ENCODE measurements at places on chromosomes 12 and 14.

DNA sequence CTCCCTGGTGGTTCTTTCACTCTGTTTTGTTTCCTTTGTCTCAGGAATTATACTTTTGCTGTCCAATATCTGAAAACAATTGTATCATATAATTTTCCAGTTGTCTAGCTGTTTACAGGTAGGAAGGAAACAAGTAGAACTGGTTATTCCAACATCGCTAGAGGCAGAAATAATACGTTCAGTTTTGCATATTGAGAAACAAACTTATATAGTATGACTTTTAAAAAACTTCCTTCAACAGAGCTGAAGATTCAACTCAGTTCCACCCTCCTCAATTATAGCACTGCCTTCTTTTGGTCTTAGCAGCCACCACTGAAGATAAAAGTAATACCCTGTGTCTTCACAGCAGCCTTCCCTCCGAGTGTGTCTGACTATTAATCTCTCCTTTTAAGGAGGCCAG is 214.3 kb downstream of the EFCAB11 start:
- no peak for DNase-seq

GRCh38 chr12:65510584-65511050 is 232.1 kb downstream of the MSRB3 start:
- DNase-seq: no peak

- DNase-seq: no peak
Observed at GRCh38 chr12:113462998-113463745, 8.5 kb downstream of the LHX5 start.

GRCh38 chr12:27246774-27247173 is 2.7 kb downstream of the STK38L start:
- DNase-seq: peak; percentile 17

GRCh38 chr14:99260587-99261551 is 11.1 kb downstream of the BCL11B start:
- peak; percentile 53 for DNase-seq

- no peak for DNase-seq
Observed at GRCh38 chr12:16881986-16882570, 276.1 kb upstream of the LMO3 start.

DNA sequence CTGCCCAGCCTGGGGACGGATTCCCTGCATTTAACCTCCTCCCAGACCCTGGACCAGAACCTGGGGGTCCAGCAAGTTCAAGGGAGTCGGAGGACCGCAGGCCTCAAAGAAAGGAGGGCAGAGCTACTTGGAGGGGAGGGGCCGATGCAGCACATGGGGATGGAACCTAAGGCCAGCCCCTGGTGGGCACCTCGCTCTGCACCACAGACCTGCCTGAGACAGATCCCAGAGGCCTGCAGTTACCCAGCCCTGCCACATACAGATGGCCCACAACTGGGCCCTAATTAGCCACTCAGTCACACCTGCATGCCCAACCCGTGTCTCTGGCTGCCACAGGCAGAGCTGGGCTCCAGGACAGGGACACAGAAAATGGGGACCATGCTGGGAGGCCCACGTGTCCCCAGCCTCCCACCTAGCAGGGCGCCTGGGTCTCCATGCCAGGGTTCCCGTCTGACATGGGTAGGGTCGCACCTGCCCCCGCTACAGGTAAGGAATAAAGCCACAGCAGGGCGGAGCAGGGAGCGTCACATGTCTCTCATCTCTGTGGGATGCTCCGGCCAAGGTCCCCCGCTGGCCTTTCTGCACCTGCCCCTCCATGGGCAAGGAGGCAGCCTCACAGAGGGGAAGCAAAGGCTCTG is 16.7 kb downstream of the AKT1 start:
- no peak for DNase-seq

DNA sequence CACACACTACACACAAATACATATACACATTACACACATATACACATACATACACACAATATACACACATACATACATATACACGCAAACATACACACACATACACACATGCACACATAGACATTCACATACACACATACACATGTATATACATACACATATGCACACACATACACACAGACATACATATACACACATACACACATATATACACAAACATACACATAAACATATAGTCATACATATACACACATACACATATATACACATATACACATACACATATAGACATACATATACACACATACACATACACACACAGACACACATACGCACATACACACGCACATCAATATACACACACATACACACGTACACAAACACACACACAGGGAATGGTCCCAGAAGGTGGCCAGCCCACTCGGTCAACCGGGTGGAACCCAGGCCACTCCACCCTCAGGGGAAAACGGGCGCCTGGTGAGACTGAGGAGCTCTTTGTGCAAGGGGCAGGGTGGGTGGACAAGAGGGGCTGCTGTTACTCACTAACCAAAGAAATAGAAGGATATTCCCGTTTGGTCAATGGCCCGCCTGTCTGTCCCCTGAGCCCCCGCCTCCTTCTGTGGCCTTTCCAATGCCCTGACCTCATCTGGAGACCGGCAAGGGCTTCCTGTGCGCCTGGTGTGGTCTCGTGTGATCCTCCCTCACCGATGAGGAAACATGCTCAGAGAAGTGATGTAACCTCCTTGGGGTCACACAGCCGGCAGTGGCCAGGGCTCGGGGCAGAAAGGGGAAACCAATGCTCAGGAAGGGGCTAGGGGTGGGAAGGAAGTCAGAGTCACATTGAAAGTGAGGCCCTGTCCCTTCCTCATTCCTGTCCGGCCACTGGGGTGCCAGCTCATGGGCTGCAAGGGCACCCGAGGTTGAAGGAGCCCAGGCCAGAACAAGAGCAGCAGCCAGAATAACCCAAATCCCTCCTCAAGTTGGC is 5.3 kb downstream of the TRPV4 start:
- DNase-seq: peak; percentile 32

DNA sequence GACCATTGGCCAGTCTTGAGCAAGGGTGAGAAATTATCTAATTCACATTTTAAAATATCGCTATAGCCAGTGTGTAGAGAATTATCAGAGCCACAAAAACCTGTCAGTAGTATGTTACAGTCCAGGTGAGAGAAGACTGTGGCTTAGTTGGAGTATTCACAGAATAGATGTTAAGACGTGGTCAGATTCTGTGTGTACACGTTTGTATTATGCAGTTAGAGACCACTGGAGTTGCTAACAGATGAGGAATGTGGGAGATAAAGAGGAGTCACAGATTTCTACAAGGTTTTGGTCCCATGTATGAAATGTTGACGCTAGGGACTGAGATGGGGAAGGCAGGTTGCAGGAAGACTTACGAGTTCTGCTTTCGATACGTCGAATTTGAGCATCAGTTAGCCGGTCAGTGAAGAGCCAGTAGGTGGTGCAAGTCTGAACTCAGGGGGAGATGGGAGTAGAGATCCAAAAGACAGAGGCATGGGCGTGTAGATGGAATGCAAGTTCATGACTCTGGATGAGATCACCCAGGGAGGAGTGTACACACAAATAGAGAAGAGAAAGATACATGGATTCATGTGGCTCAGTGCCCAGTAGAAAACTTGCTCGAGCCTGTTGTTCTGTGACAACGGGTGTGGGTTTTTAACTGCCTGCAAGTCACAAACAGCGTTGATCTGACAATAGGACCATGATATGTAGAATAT is 114.8 kb upstream of the FLRT2 start:
- DNase-seq: peak; percentile 87

- no peak for DNase-seq
Observed at GRCh38 chr12:1692895-1693610, 2.2 kb downstream of the ADIPOR2 start.

GRCh38 chr12:68350753-68351152 is 18.6 kb upstream of the MDM1 start:
- no peak for DNase-seq

GRCh38 chr12:84986586-84986985 is 49.5 kb downstream of the TSPAN19 start:
- DNase-seq: peak; percentile 4

- DNase-seq: no peak
Observed at GRCh38 chr12:97835541-97835940, 372.9 kb downstream of the RMST start.
